Omental fat pad (tissue), 4 donors: ENCODE measurements at places on chromosomes 1 and 21.

DNA sequence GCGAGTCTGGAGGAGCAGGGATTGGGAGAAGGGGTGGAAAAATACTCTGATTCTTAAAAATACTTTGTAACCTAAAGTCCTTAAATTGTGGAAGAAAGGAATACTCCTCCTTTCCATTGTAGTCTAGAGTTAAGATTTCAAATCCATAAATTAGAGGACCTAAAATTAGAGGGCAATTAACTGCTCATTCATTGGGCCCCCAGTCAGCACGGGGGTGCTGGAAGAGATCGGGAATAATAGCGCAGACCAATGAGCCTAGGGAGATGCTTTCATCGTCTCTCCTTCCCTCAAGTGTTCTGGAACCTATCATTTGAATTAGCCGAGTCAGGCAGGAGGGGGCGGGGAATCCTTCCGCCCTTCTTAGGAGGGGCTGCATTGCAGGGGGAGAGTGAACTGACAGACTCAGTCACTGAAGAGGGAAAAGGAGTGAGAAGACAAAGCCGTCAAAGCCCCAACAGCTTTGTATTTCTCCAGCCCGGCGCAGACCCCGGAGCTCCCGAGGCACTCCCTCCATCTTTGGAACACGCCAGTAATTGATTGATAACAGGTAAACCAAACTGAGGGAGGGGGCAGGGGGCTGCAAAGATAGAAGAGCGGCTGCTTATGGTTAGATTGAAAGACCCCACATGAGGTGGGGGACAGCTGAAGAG is at the start of gene MLLT11:
MLLT11 (plus strand) TSS at position 391 of the 650 bp plus-strand sequence. CDS start 6,828 bp downstream, outside the sequence.
- DNase-seq: no peak

DNA sequence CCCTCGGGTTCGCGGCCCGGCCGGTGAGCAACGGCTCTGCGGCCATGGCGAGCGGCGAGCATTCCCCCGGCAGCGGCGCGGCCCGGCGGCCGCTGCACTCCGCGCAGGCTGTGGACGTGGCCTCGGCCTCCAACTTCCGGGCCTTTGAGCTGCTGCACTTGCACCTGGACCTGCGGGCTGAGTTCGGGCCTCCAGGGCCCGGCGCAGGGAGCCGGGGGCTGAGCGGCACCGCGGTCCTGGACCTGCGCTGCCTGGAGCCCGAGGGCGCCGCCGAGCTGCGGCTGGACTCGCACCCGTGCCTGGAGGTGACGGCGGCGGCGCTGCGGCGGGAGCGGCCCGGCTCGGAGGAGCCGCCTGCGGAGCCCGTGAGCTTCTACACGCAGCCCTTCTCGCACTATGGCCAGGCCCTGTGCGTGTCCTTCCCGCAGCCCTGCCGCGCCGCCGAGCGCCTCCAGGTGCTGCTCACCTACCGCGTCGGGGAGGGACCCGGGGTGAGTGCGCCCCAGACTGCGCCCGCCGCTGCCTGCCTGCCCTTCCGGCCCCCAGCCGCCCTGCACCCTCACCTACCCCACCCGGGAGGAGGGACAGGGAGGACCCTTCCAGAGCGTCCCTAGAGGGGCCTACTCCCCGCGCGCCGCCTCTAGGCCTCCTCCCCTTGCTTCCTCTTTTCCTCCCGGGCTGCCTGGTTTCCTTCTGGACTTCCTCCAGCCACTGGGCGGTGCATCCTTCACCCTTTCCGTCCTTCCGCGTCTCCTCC is at the start of gene RNPEP:
RNPEP (plus strand) TSS at position 26 of the 757 bp plus-strand sequence; CDS start at position 45, 19 bp downstream.
- peak; percentile 46 for DNase-seq

DNA sequence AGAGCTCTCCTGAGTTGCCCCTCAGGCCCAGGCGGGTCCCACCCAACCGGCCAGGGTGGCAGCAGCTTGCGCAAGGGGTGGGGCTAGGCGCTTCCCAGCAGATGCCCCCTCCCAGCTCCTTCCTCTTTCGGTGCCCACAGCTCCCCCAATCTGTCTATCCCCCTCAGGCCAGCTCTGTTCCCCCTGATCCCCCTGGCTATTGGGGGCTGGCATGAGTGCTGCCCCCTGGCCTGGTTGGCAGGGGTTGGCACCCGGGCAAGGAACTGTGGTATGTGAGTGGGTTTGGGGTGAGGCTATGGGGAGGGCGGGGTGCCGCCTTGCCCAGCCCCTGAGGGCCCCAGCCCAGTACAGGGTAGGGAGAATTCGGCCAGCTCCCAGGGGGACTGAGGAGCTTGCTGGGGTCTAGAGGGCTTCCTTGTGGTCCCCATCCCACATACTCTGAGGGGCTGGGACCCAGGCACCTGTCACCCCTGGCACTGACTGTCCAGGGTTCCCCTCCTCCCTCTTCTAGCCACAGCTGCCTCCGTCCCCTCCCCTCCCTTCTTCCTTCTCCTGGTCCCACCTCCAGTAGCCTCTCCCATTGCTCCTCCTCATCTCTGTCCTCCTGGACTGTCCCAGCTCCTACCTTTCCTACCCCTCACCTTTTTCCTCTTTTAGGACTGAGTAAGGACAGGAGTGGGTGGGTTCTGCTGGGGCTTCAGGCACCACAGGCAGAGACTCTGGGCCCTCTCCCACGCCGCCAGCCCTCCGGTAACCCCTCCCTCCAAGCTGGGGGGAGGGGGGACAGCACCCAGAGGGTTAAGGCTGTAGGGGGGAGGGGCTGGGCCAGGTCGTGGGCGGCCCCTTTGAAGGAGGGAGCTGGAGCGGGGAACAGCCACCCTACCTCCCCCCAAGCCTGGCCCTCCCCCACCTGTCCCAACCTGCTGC is 5.7 kb downstream of the ZBTB7B start:
- DNase-seq: no peak

DNA sequence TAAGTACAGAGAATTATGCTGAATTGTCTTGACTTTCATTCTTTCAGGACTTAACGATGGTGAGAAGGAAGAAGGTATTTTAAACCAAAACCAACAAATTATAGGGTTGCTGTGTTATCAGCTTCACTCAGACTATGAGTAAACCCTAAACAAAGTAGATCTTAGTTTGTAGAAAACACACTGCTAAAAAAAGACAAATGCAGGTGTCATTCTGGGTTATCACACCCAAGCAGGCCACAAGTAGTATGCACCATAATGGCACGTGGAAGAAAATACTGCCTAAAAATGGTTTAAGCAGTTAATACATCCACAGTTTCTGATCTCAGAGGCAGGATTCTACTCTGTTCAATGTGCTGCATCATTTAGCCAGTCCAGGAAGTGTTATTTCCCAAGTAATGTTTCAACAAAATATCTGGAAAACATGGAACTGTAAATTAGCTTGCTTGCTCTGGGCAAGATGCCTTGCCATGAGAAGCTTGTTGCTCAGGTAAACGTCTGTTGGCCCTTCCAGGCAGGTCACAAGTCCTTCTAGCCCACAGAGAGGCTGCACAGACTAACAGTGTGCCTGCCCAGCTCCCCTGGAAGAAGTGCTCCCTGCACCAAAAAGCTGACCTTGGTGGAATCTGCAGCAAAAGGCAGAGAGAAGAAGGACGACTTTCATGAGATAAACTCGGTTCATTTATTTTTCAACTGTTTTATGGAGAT is 4.1 kb downstream of the DIPK1A start:
- no peak for DNase-seq

GRCh38 chr1:22533244-22533895 is 29.9 kb upstream of the EPHA8 start:
- DNase-seq: no peak

GRCh38 chr1:235295902-235296350 is 32.1 kb downstream of the ARID4B start:
- DNase-seq: no peak

GRCh38 chr1:101316256-101316655 is 79.4 kb downstream of the S1PR1 start:
- no peak for DNase-seq
